ENCODE measurements at places on chromosomes 4 and X.

- no peak for DNase-seq
These were observed 30.6 kb downstream of the RFC1 start for GRCh38 chr4:39335566-39335965.

DNA sequence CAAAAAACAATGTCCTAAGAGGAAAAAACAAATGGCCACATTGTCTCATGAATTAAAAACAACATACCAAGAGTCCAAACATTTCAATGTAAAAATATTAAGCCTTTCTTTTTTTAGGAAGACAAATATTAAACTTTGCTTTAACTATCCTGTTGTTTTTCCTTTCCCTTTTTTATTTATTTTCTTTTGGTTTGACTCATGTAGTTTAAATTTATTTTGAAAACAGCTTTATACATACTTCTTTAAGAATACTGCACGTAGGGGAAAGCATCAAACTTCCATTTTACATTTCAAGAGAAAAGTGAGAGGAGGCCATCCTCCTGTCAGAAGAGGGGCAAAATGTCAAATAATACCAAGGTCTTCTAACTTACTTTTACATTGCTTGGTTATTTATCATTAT is 8.7 kb downstream of the GAB1 start:
- DNase-seq = no peak

GRCh38 chr4:3226944-3227343 is 22.0 kb upstream of the MSANTD1 start:
- no peak for DNase-seq

- no peak for DNase-seq
These were observed 13.3 kb upstream of the PITX2 start for GRCh38 chr4:110636171-110636679.

DNA sequence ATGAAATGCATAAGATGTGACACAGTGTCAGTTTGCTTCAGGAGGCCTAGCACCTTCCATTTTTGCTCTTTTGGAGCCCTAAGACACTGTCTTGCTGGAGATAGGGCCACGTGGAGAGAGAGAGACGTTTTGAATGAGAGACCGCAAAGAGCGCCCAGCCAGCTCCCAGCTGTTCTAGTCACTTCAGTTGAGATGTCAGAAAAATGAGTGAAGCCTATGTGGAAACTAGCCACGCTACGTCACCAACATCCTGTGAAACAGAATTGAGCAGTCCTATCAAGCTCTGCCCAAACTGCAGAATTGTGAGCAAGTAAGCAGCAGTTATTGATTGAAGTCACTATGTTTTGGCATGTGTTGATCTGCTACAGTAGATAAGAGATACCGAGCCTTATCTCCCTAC is 13.1 kb downstream of the GPR82 start:
- no peak for DNase-seq

- no peak for DNase-seq
These were observed 233.9 kb upstream of the CXXC4 start for GRCh38 chr4:104728380-104729122.

DNA sequence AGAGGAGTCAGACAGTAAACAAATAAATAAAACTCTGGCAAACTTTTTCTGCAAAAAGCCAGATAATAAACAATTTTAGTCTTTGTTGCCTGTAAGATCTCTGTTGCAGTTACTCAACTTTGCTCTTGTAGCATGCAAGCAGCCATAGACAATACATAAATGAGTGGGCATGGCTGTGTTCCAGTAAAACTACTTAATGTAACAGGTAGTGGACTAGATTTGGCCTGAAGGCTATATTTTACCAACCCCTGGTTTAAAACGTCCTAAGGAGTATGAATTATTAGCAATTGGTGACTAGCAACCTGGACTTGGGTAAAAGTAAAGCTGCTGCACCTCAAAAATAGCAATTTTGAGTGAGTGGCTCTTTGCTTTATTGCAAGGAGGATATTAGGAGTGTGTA is 30.9 kb downstream of the SLAIN2 start:
- DNase-seq = no peak

GRCh38 chr4:155190099-155190498 is 18.3 kb upstream of the NPY2R start:
- no peak for DNase-seq

DNA sequence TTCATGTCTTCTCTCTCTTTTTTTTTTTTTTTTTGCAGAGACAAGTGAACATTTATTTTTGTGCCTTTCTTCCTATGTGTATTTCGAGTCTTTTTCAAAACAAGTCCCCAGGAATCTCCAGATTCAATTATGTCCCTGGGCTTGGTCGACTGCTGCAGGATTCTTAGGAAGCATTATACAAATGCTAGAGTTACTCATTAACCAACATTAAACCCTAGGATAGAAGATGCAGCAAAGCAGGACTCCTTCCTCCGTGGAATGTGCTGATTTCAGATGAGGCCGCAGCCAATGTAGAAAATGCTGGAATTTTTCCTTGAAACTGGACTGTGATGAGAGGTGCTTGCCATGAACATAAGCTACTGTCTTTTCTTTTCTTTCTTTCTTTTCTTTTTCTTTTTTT is 3.4 kb downstream of the ZNF81 start:
- DNase-seq = no peak

DNA sequence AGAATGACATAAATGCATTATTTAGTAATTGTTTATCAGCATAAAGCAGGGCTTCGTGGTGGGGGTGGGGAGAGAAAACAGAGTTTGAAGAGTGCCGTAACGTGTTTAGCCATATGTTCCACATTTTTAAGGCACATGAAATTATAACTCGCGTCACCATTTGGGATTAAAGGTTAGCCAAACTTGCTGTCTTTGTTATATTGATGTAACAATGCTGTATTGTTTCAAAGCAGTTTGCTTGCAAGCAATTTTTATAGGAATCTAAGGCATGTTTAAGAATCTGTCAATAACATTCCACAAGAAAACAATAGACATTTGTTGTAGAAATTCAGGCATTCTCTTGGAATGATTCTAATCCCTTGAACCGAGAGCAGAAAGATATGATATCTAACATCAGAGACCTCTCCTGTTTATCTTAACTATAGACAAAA is 78.3 kb downstream of the CLDN22 start:
- no peak for DNase-seq

Data from mesothelial cell of epicardium (in vitro differentiated cells).